Prostate gland (tissue), 2 donors: ENCODE measurements at places on chromosomes 11 and 22.

DNA sequence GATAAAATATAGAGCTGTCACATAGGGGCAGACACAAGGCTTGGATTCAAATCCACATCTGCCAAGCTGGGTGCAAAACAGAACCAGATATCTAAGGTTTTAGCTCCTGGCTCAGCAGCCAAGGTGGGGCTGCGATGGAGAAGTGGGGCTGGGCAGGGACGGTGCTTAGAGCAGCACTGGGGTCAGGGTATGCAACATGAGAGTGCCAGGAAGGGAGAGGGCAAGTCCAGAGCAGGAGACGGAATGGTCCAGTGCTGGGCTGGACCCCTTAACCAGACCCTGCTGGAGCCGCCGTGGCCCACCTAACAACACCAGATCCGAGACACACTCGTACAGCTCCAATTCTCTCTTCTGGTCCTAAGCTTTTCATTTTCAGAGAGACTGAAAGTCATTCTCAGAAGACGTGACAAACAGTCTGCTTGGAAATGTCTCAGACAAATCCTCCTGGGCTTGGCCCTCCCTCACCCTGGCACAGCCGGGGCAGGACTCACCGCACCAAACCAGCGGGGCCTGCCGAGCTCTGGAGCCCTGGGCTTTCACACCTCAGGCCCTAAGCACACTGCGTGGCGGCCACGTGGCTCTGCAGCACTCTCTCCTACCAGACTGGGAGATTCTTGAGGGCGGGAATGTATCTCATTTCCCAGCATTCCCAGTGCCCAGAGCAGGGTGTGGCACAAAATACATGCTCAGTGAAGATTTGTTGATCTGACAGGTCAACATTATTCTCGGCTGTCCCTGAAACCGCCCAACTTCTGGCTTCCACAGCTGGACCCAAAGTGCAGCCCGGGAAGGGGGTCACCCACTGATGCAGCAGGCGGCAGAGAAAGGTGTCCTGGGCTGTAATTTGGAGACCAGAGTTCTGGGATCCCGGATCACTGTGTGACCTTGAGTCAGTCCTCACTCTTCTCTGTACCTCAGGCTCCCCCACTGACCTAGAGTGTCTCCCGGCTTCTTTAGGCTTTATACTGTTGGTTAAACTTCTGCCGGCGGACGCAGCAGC lies 11.6 kb downstream of the LRRC32 start:
- DNase-seq: no peak

DNA sequence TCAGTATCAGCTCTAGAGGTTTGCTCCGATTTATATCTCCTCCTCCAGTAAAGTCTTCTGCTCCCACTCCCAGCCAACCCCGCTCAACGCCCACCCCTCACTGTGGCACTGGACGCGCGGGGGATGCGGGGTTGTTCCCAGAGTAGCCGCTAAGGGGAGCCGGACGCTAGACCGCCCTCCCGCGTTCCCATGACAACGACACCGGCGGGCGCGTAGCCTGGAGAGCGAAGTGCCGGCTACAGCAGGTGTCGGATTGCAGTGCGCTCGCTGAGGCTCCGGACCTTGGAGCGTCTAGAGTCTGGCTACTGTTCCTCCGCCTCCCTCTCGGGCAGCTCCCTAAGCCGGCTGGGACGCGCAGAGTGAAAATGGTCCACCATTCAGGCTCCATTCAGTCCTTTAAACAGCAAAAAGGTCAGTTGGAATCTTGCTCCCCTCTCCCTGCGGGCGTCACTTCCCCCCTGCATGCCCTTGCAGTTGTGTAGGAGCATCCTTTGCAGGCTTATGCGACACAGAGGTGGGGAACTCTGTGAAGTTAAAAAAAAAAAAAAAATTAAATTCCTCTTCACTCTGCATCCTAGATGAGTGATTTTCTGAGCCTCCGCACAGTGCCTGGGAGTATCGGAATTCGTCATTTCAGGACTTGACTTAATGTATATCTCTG lies at the start of gene ANO3:
Gene ANO3 (plus strand): TSS at position 220 of the 661 bp plus-strand sequence. CDS start 146 bp downstream, at position 366.
- DNase-seq: peak; percentile 26

DNA sequence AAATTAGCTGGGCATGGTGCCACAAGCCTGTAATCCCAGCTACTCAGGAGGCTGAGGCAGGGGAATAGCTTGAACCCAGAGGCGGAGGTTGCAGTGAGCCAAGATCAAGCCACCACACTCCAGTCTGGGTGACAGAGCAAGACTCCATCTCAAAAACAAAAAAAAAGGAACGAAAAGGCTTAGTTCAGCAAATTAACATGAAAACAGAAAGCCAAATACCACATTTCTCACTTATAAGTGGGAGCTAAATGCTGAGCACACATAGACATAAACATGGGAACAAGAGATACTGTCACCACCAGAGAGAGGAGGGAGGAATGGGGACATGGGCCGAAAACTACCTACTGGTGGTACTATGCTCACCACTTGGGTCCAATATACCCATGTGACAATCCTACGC lies 38.6 kb downstream of the SCGB1A1 start:
- no peak for DNase-seq

DNA sequence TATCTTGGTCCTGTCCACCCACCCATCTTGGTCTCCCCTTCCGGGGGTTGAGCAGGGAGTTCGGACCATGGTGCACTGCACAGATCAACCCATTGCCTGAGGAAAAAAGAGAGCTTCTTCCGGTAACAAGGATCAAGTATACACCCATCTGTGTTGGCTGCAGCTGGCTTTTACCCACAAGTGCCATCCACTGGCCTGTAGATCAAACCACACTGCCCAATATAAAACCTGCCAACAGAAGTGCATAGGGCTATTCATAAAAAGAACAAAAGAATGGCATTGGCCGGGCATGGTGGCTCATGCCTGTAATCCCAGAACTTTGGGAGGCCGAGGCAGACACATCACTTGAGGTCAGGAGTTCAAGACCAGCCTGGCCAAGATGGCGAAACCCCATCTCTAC lies 94.5 kb downstream of the ZC3H12C start:
- DNase-seq: no peak

DNA sequence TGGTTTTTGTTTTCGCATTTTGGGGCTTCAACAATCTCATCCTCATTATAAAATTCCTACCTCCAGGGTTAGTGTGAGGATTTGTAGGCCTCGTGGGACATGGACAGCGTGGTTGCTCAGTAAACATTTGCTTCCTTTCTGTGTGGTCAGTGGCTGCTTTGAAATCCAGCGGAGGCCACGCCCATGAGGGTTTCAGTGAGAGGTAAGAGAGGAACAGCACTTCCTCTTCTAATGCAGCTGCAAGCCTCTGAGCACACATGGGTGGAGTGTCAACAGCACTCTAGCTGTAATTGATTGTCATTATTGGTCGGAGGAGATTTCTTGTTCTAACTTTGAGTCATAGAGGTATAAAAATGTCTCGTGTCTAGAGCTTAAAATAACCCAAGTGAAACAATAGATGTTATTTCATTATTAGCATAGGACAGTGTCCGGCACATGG lies 6.0 kb upstream of the ARHGAP42 start:
- peak; percentile 25 for DNase-seq

GRCh38 chr11:122633219-122633829 lies 22.2 kb upstream of the UBASH3B start:
- no peak for DNase-seq

- DNase-seq: no peak
These were observed 30.9 kb downstream of the TRPC6 start for GRCh38 chr11:101552888-101553287.

GRCh38 chr11:2101171-2101675 lies 38.0 kb downstream of the IGF2 start:
- DNase-seq: no peak

GRCh38 chr11:4560467-4560866 lies 15.5 kb downstream of the OR52M1 start:
- no peak for DNase-seq

- no peak for DNase-seq
These were observed 269.3 kb downstream of the BUD13 start for GRCh38 chr11:116503216-116504160.

DNA sequence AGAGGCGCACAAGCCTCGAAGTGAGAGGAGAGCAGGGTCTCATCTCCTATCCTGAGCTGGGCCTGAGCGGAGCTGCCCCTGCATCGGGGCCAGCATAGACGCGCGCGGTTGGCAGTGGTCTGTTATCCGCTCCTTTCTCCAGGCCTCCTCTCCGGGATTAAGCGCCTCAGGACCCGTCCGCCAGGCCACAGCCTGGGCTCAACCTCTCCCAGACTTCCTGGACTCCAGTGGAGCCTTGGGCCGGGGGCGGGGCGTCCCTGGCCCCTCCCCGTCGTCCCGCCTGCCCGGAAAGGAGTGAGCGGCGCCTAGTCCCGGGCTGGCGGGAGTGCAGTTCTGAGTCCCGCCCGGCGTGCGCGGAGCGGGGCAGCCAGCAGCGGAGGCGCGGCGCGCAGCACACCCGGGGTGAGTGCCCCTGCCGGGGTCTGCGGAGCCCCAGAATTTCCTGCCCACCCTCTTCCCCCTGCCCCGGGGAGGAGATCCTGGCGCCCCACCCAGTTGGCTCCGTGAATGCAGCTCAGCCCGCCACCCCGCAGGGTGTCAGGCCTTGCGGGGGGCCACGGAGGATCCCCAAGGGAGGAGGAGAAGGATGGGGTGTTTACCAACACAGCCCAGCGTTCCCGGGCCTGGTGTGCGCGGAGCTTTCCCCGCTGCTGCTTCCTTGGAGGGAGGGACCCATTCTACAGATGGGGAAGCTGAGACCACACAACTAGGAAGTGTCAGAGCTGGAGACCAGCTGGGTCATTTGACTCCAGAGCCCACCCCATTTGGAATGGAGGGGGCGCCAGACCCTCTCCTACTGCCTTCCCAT lies at the start of gene TCIRG1:
Gene TCIRG1 (plus strand): TSS at position 308 of the 808 bp plus-strand sequence. CDS start 2,247 bp downstream, outside the sequence.
- DNase-seq: peak; percentile 88

GRCh38 chr11:118295199-118295598 lies 9.3 kb upstream of the CD3E start:
- no peak for DNase-seq

DNA sequence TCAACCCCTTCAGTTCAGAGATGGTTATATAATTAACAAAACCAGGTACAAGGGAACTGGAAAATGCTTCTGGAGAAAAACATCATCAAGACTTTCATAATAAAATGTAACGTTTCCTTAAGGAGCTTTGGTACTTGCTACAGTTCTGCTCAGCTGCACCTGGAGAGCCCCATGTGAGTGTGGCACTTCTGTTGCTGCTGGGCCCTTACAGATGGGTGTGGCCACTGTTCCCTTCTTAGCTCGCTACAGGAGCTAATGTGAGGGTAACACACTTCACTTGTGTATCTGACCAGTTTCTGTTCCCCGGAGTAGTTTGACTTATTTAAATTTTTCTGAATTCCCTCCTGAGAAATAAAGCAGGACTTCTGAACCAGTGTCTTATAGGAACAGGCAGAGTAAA lies 4.0 kb downstream of the POU2AF3 start:
- no peak for DNase-seq

DNA sequence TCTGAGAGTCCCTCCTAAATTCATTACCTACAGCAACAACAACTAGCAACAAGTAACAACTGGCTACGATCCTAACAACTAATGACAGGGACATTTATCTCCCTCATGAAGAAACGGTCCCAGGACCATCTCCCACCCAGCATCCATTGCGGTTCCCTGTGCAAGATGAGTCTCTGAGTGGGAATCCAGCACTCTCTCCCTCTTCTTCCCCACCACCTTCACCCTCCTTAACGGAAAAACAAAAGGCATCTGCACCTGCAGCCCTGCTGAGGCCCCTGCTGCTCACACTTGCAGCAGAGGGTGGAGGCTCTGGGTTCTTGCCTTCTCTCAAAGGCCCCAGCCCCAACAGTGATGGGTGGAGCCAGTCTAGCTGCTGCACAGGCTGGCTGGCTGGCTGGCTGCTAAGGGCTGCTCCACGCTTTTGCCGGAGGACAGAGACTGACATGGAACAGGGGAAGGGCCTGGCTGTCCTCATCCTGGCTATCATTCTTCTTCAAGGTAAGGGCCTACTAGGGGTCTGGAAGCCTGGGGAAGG lies at the start of gene CD3G:
Gene CD3G (plus strand): TSS at position 364 of the 535 bp plus-strand sequence. CDS start 80 bp downstream, at position 444.
- DNase-seq: no peak

- no peak for DNase-seq
These were observed 10.5 kb downstream of the CLMP start for GRCh38 chr11:123184531-123184930.

DNA sequence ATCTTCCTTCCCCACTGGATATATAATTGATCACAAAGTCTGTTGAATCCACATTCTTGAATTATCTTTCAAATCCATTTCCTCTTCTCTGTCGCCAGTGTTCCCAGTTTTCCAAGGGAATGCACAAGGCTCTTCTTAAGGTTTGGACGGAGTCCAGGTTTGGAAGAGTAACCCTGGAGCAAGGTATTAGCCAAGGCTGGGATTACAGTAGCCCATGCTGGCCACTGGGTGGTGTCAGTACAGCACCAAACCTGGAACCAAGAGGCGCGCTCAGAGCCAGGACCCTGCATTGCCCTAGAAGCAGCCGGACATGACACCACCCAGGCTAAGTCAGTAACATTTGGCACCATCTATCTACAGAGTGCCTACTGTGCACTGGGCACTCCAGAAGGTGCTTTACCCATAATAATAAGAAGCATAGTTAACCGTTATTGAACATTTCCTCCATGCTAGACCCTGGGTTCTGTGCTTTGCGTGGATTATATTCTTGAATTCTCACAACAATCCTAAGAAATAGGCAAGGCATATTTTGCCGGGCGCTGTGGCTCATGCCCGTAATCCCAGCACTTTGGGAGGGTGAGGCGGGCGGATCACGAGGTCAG lies 48.0 kb upstream of the CLPB start:
- DNase-seq: peak; percentile 21

DNA sequence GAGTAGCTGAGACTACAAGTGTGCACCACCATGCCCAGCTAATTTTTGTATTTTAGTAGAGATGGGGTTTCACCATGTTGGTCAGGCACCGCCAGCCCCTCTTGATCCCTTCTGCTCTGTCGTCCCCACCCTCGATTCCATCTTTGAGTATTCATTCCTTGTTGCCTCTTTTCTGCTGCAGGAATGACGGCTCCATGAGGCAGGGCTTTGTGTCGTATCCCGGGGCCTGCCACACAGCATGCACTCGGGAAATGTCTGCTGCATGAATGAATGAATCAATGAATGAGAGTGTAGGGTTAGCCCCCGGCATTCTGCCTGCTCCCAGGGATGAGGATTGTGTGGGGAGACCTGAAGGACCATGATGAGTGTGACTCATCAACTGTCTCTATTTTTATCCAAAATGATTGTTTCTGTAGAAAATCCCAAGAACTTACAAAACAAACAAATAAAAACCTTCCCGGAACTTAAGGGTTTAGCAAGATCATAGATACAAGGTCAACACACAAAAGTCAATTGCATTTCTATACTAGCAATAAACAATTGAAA lies 54.6 kb upstream of the SLC22A12 start:
- no peak for DNase-seq

GRCh38 chr11:10453261-10453660 lies 1.8 kb upstream of the AMPD3 start:
- no peak for DNase-seq
